SHP77 (cell line): ENCODE measurements at places on chromosomes 4 and X.

- DNase-seq: no peak
These were observed 40.1 kb downstream of the WWC2 start for GRCh38 chr4:183139058-183139750.

GRCh38 chrX:30973784-30974427 lies 84.9 kb upstream of the TAB3 start:
- DNase-seq: no peak

- DNase-seq: no peak
These were observed 6.2 kb downstream of the CLCN3 start for GRCh38 chr4:169626331-169627282.

DNA sequence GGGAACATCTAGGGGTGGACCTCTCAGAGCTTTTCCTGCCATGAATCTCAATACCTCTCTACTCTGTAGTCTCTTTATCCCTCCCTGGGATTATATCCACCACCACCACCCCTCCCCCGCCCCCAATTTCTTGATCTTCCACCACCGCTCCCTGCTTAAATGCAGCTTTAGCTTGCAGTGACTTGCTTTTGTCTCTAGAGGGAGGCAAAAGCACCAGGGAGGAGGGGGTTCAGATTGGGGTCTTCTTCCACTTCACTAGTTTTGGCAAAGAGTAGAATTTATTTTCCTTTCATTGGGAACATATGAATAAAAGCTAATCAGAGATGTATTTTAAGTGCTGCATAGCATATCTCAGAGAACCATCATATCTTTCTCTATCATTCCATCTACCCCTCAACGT lies 5.5 kb downstream of the ARHGAP36 start:
- DNase-seq: no peak

GRCh38 chr4:43776371-43776770 lies 672.2 kb downstream of the KCTD8 start:
- DNase-seq: no peak

- DNase-seq: no peak
These were observed 377.9 kb downstream of the SMARCA1 start for GRCh38 chrX:129145385-129145784.

- DNase-seq: no peak
These were observed 55.6 kb downstream of the SNCA start for GRCh38 chr4:89781321-89781720.

GRCh38 chr4:175376287-175376977 lies 435.6 kb downstream of the GPM6A start:
- DNase-seq: no peak

- DNase-seq: peak; percentile 35
These were observed 52.2 kb downstream of the NALF2 start for GRCh38 chrX:69556060-69557011.

- no peak for DNase-seq
These were observed 116.4 kb upstream of the DGKK start for GRCh38 chrX:50586980-50587379.

DNA sequence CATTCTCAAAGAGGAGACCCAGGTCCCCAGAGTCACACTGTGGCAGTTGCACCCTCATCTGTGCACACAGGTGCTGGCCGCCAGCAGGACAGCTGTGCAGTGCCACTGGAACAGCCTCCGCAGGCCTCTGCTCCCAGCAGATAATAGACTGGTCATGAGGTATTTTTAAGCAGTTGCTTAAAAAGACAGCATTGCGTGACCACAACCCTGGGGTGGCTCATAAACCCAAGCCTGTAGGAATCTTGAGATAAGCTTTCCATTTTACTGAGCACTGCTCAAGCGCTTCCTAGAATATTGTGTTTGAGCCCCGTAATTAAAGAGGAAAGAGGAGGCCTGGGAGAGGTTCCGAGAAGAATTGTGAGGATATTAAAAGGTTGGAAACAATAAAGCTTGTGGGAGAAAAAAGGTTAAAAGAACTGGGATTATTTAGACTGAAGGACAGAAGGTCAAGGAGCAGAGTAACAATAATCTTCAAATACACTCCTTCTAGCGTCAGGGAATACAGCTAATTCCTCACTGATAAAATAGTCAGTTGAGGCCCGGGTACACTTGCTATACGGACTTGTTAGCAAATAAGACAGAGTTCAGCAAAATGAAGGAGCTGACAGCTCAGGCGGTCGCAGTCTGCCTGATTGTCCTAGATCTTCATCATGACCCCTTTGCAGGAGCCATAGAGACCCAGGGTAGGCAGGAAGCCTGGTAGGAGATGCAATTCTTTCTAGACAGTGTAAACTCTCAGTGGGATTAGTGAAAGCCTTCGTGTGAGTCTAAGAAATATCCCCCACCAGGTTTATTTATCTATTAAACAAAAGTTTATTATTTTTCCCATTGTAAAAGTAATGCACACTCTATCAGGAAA lies 86.2 kb upstream of the KIT start:
- no peak for DNase-seq

DNA sequence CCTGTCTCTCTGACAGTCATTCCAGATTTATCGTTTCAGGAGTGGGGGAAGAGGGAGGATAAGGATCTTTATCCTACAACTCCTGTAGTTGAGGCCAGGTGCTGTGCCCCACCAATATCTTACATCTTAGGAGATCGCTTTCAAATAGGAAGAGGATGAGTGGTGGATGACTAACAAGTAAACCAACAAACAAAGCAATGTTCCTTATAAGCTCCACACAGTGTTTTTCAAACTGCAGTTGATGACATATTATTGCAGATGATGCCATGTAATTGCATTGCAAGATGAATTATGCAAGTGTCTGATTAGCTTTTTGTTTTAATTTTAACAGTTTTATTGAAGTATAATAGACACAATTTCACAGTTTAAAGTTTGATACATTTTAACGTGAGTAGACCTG lies 35.8 kb upstream of the TMEM164 start:
- DNase-seq: no peak

DNA sequence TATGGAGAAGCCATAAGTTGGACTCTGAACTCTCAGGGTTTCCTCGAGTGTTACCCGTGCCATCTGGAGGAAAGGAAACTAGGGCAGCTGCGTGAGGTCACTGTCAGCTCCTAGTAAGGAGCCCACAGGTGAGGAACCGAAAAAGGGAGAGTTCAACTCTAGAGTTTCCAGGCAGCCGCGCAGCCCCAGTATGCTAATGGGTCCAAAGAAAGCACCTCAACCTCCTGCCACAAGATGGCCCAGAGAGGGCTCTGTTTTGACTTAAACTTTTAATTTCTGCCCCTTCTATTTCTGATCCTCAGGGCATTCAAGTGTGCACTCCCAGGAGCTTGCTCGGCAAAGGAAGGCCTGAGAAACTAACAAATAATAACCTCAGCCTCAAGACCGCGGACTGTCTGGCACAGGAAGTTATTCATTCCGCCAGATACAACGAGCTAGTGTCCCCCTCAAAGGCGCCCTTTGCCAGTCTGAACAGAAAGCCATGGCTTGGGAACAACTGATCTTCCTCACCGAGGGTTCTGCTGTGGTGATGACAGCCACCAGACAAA lies 13.9 kb downstream of the SCARB2 start:
- peak; percentile 26 for DNase-seq

GRCh38 chr4:180557348-180557747 lies 1685.9 kb upstream of the TENM3 start:
- DNase-seq: no peak

DNA sequence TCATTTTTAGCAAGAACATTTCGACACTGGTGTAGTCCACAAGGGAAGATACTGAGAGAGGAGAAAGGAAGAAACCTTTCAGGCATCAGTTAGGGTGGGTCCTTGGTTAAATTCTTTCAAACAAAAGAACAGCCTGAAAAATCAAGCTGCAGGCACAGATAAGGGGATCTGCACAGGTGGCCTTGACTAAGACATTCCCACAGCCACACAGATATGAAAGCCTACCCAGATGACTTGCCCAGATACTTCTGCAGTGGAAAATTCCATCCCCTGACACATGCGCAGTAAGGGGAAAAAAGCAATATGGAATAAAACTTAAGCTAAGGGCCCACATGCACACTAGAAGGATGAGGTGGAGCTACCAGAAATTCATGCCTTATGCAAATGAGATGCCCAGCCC lies 8.9 kb upstream of the TMEM165 start:
- DNase-seq: no peak

DNA sequence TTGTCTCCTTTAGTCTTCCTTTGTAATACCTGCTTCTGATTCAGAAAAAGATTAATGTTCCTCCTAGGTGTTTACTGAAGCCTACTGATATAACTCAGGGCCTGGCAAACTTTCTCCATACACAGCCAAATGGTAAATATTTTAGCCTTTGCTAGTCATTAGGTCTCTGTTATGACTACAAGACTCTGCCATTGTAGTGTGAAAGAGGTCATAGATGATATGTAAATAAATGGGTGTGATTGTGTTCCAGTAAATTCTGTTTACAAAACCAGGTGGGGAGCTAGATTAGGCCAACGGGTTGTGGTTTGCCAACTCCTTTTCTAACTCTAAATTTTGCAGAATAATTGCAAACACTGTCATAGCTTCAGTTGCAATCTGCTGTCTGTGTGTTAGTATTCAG lies 568.1 kb upstream of the GNPDA2 start:
- no peak for DNase-seq

- peak; percentile 25 for DNase-seq
These were observed 51.5 kb upstream of the TRPC3 start for GRCh38 chr4:122003335-122003734.

DNA sequence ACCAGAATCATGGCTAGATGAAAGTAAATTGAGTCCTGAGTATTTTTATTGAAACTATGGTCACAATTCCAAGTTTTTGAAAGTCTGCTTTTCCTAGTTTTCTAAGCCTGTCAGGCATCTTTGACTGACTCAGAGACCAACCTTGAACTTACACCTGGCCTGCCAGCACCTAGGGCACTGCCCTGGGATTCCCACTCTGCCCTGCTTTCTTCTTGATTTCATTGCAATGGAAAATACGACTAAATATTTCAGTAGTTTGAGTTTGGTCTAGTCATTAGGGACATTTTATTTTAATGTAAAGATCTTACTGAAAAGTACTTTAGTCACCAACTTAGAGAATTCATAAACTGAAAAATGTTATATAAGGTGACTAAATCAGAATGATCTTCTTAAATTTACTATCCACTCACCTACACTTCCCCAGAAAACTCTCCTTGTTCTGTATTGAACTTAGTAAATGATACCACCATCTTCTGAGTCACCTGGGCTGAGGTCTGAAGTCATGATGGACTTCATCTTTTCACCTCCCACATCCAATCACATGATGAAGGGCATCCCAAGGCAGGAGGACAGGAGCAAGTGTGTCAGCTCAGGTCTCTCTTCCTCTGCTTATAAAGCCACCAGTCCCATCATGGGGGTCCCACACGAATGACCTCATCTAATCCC lies 11.6 kb upstream of the PYURF start:
- no peak for DNase-seq

DNA sequence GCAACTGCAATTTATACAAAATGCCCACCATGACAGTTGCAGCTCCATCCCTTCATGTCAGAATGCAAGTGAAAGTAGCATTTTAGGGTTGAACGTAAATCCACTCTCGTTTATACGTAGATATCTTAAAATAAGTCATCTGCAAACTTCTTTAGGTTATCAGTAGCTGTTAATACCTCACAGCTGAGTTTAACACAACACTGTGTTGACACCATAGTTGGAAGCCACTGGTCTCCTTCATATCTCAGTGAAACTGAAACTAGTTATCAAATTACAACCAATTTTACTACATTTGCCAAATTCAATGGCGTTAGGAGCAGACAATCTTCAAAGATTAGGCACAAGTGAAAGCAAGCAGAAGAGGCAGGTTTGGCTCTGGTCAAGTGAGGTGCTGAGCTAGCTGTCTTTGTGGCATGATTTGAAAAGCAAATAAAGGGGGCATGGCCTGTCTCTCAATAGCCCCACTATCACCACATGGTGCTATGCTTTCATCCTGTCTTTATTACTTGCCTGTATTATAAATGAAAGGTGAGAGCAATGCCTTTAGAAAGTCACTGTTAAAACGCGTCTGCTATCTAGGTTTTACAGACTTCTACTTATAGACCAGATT lies 12.3 kb downstream of the PPP3CA start:
- DNase-seq: no peak

DNA sequence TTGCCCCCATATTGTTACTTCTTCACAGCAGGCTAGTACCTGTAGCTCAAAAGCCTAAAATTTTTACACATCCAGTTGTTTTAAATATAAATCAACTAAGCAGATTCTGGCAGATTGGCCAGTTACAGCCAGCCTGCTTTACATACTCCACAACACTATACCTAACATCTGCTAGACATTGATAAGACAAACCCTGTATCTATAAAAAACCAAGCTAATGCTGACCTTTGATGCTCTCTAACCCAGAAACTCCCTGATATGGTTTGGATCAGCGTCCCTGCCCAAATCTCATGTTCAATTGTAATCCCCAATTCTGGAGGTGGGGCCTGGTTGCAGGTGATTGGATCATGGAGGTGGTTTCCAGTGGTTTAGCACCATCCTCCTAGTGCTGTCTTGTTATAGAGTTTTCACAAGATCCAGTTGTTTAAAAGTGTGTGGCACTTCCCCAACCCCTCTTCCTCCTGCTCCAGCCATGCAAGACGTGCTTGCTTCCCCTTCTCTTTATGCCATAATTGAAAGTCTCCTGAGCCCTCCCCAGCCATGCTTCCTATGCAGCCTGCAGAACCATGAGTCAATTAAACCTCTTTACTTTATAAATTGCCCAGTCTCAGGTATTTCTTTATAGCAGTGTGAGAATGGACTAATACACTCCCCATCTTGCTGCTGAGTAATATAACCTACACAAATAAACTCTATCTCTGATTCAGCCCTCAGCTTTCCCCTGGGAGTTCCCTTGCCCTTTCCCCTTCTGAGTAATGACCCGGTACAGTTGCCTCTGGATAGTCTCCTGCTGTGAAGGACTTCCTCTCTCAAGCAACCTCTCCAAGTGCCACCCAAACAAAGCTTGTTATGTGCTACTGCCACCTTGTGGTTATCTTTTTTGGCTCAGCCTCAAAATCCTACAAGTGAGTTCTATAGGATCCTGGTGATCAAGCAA lies 39.6 kb downstream of the ZCCHC13 start:
- peak; percentile 46 for DNase-seq

- DNase-seq: no peak
These were observed 7.5 kb downstream of the MSX1 start for GRCh38 chr4:4866866-4867374.

- DNase-seq: no peak
These were observed 15.3 kb upstream of the HPRT1 start for GRCh38 chrX:134444681-134445080.

GRCh38 chr4:189858435-189858834 lies 82.2 kb upstream of the FRG1 start:
- no peak for DNase-seq

DNA sequence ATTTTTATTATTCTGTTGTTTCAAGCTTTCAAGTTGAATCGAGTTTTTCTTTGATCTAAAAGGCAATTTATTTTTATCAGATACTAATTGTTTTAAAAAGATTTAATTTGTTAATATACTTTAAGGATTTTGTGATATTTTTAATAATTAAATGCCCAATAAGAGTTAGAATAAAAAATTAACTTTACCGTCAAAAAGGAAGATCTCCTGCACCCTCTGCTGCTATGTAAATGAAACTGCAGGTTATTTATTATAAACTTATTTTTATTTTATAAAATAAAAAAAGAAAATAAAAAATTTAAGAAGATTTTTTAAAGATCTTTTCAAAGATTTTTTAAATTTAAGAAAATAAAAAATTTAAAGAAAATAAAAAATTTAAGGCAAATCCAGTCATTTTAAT lies 166.1 kb downstream of the CCSER1 start:
- DNase-seq: no peak
